Neuronal stem cell (in vitro differentiated cells): ENCODE measurements at places on chromosomes 1 and 21.

DNA sequence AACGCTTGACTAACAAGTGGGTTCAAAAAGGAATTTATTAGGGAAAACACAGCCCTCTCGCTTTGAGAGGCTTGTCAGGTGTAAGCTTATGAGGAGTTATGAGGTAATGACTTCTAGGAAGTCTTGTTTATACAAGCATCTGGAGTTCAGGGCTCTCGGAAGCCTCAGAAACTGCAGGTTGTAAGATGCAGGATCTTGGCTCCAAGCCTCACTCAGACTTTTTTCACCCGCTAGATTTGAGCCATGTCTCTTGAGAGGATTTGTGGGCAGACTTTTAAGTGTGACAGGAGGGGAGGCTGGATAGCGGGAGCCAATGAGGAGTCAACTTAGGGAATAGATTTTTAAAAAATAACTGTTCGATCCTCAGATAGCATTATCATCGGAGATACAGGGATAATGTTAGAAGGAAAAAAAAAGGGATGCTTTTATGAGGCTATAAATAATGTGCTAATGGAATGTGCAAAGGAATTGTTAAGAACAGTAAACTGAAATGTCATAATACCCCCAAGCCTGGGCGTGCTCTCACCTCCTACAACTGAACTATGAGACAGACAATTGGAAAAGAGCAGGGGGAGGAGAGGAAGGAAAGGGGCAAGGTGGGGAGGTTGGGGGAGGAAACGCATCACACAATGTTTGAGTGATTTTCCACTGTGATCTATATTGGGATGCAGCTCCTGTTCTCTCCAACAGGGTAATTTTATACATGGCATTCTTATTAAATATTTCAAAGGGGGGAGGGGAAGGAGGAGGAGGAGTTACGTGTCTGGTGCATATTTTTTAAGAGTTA is 107.4 kb upstream of the ESRRG start:
- DNase-seq = no peak

- no peak for DNase-seq
These were observed 4.6 kb downstream of the PEAR1 start for GRCh38 chr1:156898161-156898566.

DNA sequence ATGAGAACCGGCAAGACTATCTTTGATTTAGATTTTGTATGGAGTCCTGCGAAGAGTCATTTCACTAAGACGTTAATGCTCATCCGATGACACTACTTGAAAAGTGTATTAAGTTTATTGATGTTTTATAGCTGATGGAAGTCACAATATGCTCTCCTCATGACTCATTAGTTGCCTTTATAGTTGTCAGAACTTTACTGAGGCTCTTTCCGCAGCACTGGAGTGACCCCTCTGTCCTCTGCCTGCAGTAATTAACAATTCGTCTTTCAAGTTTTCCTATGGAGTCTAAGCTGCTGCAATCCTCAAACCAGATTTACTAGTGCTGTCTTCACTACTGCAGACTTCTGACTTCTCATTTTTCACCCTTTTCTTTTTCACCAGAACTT is 853 bp downstream of the USP16 start:
- no peak for DNase-seq

DNA sequence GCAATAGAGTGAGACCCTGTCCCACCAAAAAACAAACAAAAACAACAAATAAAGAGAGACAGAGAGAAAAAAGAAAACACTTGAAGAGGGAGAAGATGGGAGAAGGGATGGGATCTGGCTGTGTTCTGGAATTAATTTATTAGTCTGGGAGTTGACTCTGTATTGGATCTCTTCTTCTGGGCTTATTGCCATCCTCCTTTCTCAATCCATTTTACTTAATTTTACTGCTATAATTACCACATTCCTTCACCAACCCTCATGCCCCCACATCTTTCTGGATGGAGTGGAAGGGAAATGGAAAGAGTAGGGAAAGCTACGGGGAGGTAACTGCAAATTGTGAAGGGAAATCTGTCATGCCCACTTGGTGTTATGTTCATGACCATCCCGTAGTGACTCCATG is 42.9 kb downstream of the FMN2 start:
- DNase-seq = no peak

DNA sequence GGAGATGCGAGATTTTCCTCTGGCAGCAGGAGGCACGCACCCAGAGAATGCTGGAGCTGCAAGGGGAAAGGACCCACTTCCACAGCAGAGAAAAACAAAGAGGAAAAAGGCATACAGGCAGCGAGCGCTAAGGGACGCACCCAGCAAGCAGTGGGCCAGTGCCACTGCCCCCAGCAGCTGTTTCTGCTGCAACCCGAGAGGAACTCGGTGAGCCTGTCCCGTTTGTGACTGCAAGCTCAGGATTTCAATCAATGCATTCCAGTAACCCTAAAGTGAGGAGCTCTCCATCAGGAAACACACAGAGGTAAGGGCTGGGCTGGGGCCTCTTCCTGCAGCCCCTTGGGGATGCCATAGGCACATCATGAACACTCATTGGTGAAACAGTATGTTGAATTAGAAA is 58.7 kb downstream of the ACP6 start:
- DNase-seq = no peak

DNA sequence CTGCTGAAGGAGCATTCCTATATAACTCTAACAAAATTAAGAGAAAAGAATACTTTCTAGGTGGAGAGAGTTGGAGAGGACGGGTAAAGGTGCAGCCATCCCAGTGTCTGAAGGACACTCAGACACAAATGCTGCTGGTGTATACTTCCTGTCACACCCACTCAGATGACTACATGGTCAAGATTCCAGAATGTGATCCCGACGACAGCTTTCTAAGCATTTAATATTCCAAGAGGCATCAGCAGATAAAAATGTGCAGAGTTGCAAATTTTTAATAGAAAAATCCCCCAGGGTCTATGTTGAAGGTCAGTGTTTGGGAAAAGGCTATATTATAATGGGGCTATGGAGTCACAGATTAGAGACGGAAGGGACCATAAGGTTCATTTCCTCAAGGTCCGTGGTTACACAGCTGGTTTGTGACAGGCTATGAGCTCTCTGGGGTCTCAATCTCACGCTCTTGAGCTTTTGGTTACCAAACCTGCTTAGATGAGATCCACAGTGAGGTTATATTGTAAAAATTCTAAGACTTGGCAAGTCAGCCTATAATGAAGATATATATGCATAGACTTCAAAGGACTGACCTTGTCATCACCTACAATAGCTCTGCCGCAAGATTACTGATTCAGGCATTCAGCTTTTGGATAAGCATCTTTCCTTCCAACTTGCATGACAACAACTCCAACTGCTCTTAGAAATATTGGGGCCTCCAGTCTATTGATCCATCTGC is 35.1 kb downstream of the ZNF281 start:
- no peak for DNase-seq

GRCh38 chr1:2148691-2149090 is 45.9 kb downstream of the FAAP20 start:
- no peak for DNase-seq

DNA sequence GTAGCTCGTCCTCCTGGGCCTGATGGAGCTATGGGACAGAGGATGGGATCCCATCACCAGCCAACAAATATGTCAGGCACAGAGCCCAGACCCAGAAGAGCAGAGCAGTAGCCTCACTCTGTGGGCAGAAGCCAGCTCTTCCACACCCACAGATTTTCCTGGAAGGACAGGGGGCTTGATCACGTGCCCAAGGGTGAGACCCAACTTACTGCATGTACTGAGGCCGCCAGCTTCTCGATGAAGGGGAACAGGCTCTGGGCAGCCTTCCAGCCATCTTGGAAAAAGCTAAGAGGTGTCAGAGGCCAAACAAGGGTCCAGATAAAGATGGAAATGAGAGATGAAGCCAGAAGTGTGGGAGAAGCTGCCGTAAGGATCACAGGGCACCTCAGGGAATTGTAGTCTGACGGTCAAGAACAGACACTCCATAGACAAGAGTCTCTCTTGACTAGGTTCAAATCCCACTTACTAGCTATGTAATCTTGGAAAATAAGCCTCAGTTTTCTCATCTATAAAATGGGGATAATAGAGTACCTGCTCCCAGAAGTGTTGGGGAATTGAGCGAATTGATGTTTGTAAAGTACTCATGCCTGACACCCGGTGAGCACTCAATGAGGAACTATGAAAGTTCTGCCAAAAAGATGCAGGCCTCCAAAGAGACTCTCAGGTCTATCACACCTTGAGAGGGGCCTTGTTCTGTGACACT is 17.0 kb upstream of the TCEA3 start:
- DNase-seq = no peak

GRCh38 chr1:226072347-226072746 is 9.8 kb downstream of the H3-3A start:
- DNase-seq = no peak

GRCh38 chr1:204260601-204261197 is 46.9 kb upstream of the GOLT1A start:
- no peak for DNase-seq

DNA sequence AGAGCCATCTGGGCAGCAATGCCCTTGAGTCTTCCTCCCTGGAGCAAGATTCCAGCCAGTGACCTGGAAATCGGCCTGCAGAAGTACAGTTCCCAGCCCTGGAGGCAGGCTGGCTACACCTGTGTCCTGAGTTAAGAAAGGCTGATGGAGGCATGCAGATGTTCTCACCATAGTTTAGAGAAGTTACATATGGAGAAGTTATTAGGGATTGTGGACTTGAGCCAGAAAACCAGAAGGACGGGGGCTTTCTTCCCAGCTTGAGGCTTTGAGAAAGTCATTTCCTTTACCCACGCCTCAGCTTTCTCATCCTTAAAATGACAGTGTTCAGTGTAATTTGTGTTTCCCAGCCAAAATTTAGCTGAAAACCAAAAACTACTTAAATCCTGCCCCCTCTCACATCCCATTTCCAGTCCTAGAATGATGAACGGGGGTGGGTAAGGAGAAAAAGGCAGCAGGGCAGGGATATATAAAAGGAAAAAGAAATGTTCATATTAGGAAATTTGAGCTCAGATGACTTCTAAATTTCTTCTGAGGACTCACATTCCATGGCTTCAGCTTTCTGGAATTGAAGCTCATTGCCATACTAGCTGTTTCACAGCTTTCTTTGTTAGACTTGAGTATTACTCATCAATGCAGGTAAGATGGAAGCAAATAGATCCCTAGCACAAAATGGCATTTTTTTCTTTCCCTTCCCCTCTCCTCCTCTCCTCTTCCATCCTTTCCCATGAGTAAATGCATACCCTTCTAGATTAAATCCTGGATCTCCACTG is 14.4 kb upstream of the C8B start:
- no peak for DNase-seq

GRCh38 chr21:35222541-35222941 is 173.4 kb upstream of the RUNX1 start:
- DNase-seq = no peak

- DNase-seq = no peak
These were observed 621 bp downstream of the AMPD1 start for GRCh38 chr1:114694540-114695310.

DNA sequence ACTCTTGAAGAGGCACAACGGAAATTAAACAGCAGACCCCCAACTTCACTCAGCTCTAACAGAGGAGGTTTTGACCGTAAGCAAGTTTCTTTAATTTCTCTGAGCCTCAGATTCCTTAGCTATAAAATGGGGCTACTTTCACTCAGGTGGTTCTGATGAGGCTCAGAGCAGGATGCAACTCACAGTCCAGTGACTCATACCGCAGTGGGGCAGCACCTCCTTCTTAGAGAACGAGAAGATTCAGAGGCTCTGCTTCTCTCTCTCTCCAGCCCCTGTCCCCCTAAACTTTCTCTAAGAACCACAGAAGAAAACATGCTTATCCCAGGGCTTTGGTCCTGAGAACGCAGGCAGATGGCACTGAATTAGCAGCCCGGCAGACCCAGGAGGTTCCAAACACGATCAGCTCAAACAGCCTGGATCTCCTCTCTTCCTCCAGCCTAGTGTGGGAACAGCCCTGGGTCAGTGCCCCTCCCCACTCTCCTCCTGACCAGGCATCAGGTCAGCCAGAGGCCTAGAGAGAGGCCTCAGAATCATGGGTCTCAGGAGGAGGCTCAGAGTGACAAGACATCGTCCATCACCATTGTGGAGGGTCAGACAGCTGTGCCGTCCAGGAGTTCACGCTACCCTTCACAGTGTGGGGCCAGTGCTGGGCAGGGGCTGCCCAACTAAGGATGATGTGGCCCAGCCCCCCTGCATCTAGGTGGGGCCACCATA is 433.0 kb downstream of the PTPRU start:
- DNase-seq = no peak

DNA sequence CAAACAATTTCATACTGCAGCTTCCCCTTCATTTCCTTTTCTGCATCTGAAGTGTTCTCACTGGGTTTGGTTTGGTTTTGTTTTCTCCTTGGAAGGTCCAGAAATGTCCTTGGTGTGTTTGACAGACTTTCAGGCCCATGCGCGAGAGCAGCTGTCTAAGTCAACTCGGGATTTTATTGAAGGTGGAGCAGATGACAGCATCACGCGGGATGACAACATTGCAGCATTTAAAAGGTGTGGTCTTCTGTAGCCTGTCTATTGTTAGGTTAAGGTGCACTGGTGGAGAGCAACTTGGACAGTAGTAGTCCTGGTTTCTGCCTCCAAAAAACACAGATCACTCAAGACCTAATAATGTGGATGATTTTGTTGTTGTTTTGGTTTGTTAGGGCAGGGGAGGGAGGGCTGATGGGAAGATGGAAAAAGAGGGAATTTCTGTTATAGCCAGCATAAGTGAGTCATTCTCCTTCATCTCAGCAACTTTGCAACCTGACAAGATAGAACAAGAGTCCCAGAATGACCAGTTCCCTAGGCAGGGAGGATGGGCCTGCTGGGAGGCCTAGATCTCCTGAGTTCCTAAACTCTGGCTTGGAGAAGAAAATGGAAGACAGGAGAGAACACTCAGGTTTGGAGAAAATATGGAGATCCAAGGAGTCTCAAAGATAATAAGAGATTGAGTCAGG is 12.5 kb downstream of the HAO2 start:
- no peak for DNase-seq

- no peak for DNase-seq
These were observed 6.6 kb downstream of the CREG1 start for GRCh38 chr1:167546935-167547334.

DNA sequence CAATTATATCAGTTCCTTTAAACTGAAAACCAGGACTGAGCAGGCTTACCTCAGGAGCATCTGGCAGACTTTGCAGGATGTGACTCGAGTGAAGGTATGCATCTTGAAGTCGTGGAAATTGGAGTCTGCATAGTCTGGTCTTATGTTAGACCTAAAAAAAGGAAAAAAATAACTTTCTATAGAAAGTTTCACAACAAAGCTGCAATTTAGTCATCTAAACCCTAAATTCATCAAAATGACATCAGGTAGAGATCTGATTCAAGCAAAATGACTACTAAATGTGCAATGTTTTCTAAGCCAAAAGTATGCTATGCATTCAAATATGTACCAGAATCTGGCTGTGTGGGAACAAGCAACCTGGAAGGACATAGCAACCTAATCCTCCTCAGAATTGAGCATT is 260.1 kb downstream of the VAV3 start:
- no peak for DNase-seq
